ENCODE measurements at places on chromosomes 16 and 17.

- no peak for DNase-seq
Observed at GRCh38 chr16:11484691-11485258, 101.9 kb downstream of the LITAF start.

- DNase-seq = peak; percentile 75
Observed at GRCh38 chr17:75843577-75844529, at the start of gene UNC13D. Gene UNC13D, minus strand, starts transcription at chr17:75844404. Its CDS starts 67 bp downstream, at chr17:75844337.

DNA sequence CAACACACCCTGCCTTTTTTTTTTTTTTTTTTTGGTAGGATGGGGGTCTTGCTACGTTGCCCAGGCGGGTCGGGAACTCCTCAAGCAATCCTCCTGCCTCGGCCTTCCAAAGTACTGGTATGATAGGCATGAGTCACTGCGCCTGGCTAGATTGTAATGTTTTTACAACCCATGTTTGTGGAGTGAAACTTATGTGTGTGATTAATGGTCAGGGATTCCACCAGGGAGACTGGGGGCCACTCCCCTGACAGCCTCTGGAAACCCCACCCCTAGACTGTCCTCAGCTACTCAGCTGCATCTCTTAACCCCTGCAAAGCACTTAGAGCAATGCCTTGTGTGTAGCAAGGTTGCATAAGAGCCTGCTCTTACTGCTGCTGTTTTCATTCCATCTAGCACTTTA, 220.5 kb downstream of the PARN start:
- DNase-seq = no peak

DNA sequence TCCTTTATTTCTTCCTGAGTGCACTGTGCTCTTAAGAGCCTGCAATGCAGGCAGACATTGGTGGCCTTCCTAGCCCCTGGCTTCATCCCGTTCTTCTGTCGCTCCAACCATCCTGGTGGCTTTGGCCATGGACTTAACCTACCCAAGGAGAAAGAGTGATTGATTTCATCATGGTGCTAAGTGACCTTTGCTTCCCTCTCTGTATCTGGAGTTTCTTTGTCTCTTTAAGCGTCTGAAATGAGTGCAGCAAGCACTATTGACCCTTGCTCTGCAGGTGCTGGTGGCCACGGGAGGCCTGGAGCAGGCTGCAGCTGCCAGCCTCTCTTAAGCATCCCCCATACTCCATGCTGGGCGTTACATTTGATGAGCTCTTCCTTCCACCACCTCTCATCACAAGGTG, 60.5 kb downstream of the RAP1GAP2 start:
- no peak for DNase-seq

DNA sequence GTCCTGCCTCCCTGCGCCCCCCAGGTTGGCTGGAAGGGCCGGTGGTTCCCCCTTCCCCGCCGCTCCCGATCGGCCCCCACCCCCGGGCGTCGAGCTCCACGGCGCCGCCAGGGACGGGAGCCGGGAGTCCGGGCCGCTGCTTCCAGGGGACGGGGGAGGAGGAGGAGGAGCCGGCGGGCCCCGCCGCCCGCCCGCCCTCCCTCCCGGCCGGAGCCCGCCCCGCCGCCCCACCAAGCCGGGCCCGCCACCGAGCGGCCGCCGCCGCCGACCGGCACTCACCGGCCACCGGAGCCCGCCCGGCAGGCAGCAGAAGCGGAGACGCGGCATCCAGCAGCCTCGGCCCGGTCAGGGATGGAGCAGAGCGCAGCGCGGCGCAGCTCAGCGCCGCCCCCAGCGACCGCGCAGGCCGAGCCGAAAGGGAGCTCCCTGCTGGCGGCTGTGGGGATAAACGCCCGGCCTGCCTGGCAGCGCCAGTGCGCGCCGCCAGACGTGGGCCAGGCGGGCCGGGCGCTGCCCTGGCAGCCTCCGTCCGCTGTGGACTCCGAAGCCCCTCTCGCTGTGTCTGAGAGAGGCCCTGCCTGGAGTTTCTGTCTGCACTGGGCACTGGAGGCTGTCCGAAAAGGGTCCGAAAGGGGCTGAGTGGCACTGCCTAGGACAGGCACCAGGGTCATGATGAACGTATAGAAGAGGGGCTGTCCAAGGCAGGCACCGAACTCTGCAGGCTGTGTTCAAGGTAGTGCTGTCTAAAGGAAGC, at the start of gene MYO18A:
Gene MYO18A (minus strand): TSS at position 365 of the 754 bp plus-strand sequence. CDS start 13,458 bp downstream, outside the sequence.
- DNase-seq = peak; percentile 83

DNA sequence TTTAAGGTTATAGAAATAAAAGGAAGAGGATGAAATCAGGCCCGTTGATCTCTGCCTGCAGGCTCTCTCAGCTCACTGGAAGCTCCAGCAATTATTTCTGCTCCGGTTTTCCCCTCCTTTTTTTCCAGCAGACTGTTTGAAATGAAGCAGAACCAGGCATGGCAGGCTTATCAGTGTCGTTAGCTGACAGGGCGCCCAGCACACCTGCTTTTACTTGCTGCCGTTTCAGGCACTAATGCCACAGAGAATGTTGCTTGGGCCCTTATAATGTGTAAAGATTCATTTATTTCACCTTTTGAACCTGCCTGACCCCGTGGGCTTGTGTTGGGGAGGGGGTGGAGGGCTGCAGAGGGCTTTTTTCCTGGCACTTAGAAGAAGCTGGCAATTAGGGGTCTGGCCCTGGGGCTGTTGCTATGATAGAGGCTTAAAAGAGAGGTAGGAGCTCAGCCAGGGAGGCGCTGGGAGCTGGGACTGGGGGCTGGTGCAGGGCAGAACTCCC, 108.1 kb downstream of the IRX3 start:
- no peak for DNase-seq
